ENCODE measurements at places on chromosomes 3 and 15.

GRCh38 chr3:157374933-157375332 is 61.7 kb upstream of the PTX3 start:
- DNase-seq, result no peak

DNA sequence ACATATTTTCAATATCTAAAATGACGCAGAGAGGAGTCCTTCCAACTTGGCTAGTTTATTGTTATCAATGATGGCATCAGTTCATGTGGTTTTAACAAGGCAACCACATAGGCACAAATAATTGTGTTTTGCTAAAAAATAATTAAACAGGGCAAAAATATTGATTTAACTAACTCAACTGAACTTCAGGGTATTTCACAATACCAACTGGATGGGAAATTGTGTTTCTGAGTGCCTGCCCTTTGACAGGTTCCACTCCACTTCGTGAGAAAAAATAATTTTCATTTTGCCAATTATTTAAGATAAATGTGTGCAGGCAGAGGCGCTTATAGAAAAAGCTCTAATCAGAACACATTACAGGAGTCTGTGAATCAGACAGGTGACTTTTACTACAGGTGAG is 689.3 kb upstream of the CCDC54 start:
- DNase-seq, result no peak

DNA sequence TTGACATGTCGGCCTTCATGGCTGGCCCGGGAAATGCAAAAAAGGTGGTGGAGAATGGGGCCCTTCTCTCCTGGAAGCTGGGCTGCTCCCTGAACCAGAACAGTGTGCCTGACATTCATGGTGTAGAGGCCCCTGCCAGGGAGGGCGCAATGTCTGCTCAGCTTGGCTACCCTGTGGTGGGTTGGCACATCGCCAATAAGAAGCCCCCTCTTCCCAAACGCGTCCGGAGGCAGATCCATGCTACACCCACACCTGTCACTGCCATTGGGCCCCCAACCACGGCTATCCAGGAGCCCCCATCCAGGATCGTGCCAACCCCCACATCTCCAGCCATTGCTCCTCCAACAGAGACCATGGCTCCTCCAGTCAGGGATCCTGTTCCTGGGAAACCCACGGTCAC is 23.1 kb upstream of the BSN start:
- no peak for DNase-seq

DNA sequence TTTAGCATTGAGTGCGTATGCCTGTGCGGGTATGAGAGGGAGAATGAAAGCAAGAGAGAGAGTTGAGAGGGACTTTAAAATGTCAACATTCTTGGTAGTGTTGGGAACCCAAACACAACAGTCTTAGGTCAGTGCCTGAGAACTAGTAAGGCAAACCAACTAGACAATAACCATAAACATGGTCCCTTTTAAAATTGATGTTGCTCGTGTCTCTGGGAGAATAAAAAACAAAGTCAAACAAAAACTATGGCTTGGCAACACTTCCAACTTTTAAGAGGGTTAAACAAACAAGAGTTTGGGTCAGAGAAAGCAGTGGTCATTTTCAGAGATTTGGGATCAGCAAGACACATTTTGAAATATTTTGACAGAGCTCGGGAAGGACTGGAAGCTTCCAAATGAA is 146.7 kb upstream of the THBS1 start:
- DNase-seq, result no peak

DNA sequence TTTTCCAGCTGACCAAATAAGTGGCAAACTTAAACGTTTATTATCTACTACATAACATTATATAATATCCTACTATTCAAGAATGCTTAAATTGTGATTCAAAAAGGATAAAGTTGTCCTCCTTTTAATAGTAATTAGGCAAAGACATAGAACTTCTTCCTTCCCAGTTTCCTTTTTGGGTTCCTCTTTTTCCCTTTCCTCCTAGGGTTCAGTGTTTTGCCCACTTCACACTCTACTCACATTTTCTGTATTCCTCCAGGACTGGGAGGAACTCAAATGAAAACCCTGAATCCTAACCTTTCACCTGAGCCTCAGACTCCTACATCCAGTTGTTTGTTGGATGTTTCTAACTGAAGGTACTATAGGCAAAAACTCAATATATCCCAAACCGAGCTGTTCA is 132.5 kb downstream of the PEAK1 start:
- DNase-seq, result no peak

- DNase-seq, result peak; percentile 85
Observed at GRCh38 chr3:176939022-176939817, 258.1 kb downstream of the TBL1XR1 start.

- DNase-seq, result no peak
Observed at GRCh38 chr15:51579012-51579411, 43.6 kb downstream of the DMXL2 start.

DNA sequence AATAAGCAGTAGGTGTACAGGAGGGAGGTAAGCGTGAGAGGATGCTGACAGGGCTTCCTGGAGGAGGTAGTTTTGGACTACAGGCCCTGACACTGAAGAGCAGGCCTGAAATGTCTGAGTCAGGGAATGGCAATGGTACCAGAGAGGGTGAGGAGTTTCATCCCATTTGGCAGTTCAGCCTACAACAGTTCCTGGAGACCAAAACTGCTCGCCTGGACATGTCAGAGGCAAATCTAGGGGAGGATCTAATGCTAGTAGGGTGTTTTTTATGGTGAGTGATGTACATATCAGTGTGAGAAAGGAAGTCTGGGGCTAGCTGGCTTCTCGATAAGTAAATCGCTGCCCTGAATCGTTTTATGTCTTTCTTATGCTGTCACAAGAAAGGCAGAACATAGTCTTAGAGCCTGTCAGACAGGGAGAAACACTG is 13.8 kb upstream of the TNFSF10 start:
- DNase-seq, result peak; percentile 86

DNA sequence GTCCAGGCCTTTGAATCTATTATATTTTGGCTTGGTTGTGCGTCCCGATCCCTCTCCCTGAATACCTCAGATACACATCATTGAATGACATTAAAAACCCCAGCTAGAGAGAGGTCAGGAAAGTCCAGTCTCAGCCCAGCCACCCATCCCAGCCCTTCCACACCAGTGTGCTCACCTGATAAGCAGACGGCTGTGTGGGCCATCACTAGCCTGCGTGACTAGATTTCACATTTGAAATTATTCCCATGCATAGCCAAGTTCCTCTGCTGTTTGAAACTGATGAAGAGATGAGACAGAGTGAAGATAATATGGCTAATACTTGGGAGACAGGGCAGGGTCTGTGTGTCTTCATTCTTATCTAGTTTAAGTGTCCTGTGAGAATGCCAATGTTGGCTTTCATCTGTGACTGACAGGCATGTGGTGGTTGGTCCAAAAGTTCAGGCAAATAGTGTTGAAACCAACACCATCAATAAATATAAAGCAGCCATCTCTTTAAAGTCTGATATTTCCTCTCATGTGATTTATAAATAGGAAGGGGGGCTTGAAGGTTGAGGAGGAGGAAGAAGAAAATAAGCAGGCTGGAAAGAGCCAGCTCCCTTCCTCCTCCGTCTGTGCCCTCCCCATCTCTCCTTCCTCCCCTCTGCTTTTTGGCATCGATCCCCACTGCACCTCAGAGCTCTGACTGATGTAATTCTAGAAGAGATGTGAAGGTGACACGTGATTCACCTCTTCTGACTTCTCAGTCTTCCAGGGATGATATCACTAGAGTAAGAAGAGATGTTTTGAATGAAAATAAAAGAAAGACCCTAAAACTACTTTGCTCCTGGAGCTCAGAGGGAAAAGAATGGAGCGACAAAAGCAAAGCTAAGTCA is 5.1 kb downstream of the FAM43A start:
- no peak for DNase-seq

DNA sequence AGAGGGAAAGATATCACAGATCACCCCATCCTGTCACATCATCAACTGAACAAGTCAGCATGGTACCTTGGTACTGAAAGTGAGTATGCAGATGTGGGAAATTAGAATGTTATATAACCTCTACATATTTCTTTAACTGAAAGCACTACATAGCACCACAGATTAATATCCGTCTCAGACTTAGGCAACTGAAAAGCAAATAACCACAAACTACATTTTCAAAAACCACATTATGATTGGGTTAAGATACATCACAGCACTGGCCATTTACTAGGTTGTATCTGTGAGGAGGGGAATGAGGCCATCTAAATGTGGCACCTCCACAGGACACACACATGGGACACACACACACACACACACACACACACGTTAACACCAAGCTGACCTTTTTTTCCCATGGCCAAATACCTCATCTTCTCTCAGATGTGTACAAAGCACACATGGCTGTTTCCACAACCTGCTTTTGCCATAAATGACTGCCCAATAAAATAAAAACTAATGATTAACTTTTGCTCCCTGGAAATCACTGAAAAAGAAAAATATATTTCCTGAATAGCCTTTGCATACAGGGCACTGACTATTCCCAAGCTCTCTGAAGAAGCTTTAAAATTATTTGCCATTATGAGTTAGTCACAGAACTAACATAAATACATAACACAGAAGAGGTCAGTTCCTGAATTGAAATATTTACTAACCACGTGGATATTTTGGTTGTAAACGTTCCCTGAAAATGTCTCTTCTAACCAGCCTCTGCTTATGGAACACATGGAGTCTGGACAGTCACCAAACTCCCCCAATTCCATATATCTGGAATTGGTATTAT is 60.1 kb downstream of the SUMF1 start:
- no peak for DNase-seq

DNA sequence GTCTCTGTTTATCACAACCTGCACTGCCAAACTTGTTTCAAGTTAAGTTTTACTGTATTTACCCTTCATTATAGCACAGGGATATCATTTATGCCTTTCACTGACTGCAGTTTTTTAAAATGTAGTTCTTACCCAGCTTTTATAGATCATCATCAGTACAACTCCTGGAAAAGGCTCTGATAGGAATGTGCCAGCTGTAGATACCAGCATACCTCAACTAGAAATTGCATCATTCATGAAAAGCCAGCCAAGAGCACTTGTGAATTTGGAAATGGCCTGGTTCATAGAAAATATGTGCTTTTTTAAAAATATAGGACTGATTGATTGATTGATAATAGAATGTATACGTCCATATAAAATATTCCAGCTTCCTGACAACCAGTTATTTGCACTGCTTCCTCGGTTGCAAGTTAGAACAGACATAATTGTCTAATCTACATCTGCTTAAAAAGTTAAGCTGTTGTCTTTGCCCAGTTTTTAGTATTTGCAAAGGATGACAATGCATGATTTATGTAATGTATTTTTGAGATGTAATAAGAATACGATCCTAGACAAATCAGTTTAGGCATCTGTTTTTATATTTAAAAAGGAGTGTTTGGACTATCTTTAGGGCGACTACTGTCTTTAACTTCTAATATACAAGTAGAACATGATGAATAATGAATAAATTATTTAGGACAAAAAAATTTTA is 58.5 kb downstream of the DCUN1D1 start:
- DNase-seq, result no peak

DNA sequence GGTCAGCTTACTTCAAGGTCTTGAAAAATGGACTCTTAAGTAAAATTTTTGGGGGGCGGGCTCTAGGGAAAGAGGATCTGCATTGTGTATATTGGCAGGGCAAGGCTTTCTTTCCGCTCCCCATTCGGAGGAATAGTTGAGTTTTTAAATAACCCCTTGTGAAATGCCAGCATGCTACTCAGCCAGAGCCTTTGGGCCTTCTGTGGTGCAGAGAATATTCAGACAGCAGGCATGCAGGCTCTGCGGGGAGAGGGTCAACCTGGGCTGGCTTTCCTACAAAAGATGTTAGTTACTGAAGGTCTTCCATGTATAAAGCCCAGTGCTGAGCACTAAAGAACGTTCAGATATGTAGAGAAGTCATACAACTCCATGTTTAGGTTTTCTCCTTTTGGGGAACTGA is 40.6 kb downstream of the ADAMTSL3 start:
- no peak for DNase-seq

GRCh38 chr3:11335056-11335608 is 62.9 kb downstream of the ATG7 start:
- DNase-seq, result peak; percentile 77

DNA sequence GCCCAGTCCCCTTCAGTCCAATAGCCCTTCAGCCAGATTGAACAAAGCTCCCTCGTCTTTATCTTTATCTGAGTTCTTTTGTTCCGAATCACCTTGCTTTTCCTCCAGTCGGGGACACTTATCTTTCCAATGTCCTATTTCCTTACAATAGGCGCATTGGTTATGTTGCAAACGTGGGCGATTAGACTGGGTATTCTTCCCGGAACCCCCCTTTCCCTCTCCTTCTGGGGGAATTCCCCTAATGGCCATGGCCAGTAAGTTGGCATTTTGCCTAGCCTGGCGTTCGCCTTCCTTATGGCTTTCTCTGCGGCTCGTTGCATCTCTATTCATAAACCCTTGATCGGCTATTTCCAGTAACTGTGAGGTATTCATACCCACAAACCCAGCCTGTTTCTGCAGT is 82.2 kb upstream of the VEPH1 start:
- no peak for DNase-seq

DNA sequence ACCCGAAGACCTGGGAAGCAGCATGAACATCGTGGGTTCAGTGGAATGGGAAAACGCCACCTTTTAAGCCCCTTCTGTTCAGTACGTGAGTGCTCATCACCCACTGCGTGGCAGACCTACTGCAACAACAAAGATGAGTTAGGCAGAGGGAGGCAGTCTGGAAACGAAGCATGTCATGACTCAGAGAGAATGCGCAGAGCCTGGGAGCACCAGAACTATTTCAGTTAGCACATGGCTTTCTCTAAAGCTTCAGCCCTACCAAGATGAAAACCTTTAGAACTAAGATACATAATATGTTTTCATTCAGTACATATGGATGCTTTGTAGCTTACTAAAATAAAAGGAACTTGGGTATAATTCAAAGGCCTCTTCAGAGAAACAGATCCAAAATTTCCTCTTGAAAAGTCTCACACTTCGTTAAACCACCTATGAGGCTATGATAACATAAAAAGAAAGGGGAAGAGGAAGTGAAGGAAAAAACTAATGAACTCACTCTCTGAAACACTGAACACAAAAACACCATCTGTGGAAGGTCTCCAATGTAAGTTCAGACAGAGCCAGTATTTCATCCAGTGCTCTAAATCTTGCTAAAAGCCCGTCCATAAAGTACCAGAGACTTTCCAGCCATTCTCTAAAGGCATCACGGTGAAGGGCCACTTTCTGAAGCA is 140.1 kb downstream of the OCA2 start:
- DNase-seq, result no peak

GRCh38 chr15:40930430-40931299 is 1.5 kb downstream of the DLL4 start:
- peak; percentile 62 for DNase-seq

- peak; percentile 90 for DNase-seq
Observed at GRCh38 chr3:130759692-130760338, 13.2 kb upstream of the PIK3R4 start.

All from common myeloid progenitor, CD34-positive (primary cell).